Spinal cord (tissue), 10 donors: ENCODE measurements at places on chromosomes 3 and 15. TPM values are rescaled to one million over a fixed set of nuclear protein-coding genes. Genes with fewer than 3 reads are reported as not detected.
A peak's percentile ranks its signal among the peaks of the same experiment; 100 is the strongest.

GRCh38 chr15:68479870-68480269 lies 47.9 kb upstream of the ITGA11 start:
- DNase-seq: no peak

GRCh38 chr3:31384117-31384516 lies 148.6 kb upstream of the STT3B start:
- no peak for DNase-seq

GRCh38 chr3:108125550-108126071 lies 34.8 kb upstream of the CD47 start:
- no peak for DNase-seq

- peak; percentile 82 for DNase-seq
Measured at GRCh38 chr3:67113802-67114407, 115.8 kb downstream of the KBTBD8 start.

DNA sequence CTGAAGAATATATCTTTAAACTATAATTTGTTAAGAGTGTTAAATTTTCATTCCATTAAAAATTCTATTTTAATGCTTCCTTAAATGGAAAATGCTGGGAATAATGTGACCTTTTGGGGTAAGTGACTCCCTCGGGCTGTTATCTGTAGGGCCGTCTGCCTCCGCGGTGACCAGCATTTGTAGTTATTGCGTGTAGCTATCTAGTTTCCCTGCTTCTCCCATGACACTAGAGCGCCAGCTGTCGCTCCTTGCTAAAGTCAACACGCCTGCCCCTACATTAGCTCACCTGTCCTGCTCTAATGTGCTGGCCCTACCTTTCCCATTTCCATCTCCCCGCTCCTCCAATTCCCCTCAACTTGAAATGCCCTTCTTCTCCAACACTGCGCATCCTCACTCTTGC lies 12.4 kb upstream of the CHRM5 start:
- DNase-seq: no peak

- peak; percentile 35 for DNase-seq
Measured at GRCh38 chr3:94862703-94863102, 799.8 kb downstream of the NSUN3 start.

GRCh38 chr3:69339760-69340159 lies 46.1 kb downstream of the FRMD4B start:
- DNase-seq: no peak

- no peak for DNase-seq
Measured at GRCh38 chr3:69126999-69127398, 4.6 kb upstream of the LMOD3 start.

DNA sequence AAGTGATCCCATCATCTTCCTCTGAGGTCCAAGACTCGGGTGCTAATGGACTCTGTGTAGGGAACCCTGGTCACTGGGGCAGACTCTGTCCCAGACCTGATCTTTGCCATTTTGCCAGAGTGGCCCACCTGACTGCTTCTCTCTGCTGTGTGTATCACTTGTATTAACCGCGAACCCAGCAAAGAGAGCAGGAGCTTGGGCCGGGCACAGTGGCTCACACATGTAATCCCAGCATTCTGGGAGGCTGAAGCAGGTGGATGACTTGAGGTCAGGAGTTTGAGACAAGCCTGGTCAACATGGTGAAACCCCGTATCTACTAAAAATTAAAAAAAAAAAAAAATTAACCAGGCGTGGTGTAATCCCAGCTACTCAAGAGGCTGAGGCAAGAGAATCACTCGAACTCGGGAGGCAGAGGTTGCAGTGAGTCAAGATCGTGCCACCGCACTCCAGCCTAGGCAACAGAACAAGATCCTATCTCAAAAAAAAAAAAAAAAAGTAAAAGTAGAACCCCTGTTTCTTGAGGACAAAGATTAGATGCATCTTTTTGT lies 32.9 kb upstream of the CYP11A1 start:
- DNase-seq: no peak

ARNT2 gene
- 130 TPM for total RNA-seq

ZIC1 gene
- total RNA-seq: 87.2 TPM

C2CD4A gene
- total RNA-seq: 0.06 TPM

GOLGA6D gene
- 0.10 TPM for total RNA-seq

GASK1A gene
- 22.5 TPM for total RNA-seq
